Brain microvascular endothelial cell (primary cell): ENCODE measurements at places on chromosomes 3 and 15.

DNA sequence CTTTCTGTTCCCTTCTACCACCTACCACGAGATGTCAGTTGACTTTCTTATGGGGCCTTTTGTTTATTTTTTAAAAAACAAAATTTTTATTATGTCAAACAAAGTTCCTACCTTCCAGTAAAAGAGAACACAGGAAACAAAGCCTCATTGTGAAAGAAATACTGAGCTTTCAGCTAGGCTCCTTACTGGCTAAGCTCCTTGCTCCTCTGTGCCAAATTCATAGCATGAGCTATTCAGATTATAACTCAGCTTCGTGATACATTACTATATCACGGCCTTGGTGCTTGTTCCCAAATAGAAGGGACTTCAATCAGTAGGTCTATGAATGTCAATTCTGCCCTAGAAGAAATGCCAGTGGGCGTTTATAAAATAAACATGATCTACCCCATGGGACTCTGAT is 145.8 kb upstream of the CHRM5 start:
- no peak for DNase-seq

GRCh38 chr15:78312536-78312935 is 13.1 kb upstream of the SKIC8 start:
- no peak for DNase-seq

- no peak for DNase-seq
Observed at GRCh38 chr3:187085933-187086332, 53.4 kb downstream of the RPL39L start.

DNA sequence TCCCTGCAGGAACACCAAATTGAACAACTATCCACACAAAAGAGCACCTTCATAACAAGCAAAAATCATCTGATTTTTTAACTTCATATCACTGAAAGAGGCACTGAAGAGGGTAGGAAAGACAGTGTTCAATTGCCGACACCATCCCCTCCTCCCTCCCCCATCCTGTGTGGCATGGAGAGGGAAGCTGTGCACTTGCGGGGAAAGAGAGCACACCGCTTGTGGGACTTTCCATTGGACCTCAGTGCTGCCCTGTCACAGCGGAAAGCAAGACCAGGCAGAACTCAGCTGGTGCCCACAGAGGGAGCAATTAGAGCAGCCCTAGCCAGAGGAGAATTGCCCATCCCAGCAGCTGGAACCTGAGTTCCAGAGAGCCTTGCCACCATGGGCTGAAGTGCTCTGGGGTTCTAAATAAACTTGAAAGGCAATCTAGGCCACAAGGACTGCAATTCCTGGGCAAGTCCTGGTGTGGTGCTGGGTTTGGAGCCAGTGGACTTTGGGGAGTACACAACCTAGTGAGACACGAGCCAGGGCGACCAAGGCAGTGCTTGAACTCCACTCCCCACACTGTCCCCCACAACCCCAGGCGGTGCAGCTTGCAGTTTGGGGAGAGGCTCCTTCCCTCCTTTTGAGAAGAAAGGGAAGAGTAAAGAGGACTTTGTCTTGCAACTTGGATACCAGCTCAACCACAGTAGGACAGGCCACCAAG is 27.0 kb downstream of the PEAK1 start:
- DNase-seq = no peak

DNA sequence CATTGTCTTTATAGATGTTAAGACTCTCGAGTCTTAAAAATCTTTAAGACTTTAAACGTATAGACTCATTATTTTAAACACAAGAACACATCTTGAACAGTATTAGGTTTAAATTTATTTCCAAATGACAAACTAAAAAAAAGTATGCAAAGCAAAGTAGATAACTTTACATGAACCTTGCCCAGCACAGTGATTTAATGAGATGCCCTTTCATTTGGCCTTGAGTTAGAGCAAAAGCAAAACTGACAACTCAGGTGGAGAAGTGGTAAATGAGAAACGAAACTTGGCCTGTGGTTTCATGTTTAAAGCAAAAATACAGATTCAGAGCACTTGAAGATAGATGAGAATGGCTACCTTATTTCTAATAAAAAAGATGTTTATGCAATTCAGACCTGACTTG is 8.6 kb downstream of the GPR15 start:
- DNase-seq = no peak

- DNase-seq = no peak
Observed at GRCh38 chr3:63662500-63662899, 10.0 kb downstream of the SNTN start.

DNA sequence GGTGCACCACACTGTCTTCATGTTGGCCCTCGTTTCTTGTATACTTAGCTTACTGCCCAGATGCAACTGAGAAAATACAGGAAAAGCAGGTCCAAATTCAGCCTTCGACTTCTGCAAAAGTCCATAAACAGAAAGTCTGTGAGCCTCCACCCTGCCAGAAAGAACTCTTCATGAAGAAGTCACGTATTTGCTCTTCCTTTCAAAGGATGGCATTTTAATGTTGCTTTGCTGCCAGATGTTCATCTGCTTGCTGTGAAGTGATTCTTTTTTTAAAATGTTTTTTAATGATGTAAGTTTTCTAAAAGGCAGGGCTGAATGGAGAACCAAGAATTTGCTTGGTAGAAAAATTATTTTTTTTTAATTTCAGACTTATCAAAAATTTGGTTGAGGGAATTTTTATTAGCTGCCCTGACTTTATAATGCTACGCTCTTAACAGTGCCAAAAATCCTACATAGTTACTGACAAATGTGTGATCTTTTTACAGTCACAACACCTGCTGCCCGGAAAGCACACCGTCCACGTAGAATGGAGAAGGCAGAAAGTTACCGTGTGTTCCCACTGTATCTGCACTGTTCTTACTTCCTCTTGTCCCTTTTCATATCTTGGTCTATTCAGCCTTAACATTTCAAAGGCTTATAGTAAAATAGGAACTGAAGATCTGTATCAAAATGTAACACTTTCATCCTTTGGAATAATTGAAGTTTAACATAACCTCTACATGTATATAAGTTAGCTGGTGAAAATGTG is 136.3 kb downstream of the LRRC28 start:
- DNase-seq = no peak

GRCh38 chr15:63523306-63523990 is 19.1 kb downstream of the USP3 start:
- DNase-seq = no peak

GRCh38 chr15:93730724-93731123 is 500.6 kb upstream of the MCTP2 start:
- DNase-seq = no peak

DNA sequence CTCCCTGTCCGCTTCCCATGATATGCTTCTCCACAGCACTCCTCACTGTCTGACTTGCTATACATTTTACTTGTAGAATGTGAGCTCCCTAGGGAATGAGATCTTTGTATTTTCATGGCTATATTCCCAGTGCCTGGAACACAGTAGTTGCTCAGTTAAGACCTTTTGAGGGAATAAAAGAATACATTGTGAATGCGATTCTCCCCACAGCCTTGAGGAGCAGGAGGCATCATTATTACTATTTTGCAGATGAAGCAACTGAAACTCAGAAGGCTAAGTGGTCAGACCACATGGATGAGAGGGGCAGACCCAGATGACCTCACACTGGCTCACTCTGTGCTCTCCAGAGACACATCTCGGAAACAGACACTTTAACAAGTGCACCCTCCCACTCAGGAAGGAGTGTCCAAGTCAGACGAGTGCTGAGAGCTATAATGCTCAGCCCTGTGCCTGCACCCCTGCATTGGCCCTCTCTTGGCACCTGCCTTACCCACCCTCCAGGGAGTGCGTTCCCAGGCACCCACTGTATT is 46.8 kb downstream of the SST start:
- no peak for DNase-seq

DNA sequence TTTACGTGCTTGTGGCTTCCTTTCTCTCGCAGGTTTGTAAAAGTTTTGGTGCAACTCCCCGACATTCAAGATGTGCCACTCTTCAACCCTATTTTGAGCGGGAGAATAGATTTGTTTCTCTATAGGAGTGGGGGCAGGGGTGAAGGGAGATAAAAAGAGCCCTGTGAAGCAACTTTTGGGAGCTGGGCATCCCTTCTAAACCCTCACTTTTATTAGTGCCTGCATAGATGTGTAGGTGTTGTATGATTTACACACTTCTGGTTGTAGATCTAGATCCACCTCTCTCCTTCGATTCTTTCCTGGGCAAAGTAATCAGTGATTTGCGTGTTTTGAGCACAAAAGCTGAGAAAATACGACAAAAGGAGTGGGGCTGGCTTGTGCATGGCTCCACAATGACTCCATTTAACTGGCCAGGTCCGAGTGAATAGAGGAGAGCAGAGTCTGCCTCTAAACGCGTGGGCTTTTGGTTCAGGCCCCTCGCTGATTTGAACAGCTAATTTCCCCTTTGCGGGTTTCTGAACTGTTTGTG is 17.7 kb downstream of the SOX2 start:
- DNase-seq = no peak

DNA sequence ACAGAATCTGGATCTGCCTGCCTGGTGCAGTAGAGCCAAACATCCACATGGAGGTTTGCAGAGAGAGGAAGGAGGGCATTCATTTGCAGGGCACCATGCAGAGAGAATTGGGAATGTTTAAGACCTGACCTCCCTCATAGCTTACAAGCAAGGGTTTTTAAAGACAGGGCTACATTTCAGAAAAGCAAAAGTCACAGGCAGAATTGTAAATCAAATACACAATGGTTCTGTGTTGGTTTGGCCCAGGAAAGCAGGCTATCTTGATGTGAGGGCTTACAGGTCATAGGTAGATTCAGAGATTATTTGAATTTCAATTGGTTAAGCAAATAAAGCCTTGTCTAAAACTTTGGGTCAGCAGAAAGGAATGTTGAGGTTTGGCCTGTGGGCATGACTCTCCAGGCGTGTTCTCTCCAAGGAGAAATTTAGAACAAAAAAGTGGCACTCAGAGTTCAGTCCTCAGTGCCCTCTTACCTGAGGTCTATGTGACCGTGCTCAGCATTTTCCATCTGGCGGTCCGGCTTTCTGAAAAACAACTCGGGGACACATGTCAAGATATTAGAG is 91.5 kb downstream of the CD47 start:
- DNase-seq = no peak

DNA sequence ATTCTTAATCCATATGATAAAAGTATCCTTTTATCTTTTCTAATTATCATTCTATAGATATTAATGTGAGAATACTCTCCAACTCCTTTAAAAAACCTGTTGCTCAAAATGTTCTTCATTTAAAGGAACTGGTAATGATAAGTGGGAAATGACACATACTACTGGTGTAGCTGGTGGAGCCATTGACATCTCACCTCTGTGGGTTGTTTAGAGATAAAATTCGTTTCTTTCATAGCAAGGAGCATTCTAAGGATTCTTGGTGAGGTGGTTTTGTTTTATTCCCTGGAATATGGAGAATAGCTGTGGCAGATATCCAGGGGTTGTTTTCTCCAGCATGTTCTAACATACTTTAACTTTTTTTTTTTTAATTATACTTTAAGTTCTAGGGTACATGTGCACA is 299.8 kb upstream of the THBS1 start:
- peak; percentile 89 for DNase-seq

DNA sequence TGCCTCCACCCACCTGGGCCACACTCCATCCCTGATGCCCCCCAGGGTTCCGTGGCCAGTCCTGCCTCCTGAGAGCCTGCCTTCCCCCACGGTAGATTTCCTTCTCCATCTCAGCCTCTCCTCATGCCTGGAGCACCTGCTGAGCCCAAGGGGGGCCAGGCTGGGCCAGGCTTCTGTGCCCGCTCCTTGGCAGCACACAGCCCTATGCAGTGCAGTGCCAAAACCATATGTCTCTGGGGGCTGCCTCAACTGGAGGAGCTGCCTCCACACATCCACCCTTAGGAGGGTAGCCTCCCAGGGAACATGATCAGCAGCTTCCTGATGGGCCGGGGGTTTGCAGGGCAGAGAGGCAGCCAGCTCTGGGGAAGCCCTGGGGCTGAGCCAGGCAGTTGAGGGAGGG is 24.6 kb upstream of the GATA2 start:
- DNase-seq = no peak

GRCh38 chr15:44243141-44243540 is 45.4 kb upstream of the GOLM2 start:
- no peak for DNase-seq

DNA sequence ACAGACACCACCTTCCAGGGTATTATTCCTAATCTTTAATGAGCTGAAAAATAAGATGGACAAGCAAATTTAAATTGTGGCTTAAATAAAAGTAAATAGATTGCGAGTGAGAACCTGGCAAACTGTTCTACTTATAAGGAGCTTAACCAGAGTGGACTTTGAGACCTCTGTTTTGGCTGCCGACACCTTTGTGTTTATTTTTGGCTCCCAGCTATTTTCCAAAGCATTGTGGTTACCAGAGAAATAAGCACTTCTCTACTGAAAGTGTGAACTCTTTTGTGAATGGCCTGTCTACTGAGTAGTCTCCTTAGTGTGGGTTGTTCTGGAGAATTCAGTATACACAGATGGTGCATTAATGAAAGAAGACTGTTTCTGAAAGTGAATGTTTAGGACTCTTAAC is 109.4 kb downstream of the ATP8B4 start:
- DNase-seq = no peak

- no peak for DNase-seq
Observed at GRCh38 chr3:85709346-85709892, 750.6 kb downstream of the CADM2 start.

DNA sequence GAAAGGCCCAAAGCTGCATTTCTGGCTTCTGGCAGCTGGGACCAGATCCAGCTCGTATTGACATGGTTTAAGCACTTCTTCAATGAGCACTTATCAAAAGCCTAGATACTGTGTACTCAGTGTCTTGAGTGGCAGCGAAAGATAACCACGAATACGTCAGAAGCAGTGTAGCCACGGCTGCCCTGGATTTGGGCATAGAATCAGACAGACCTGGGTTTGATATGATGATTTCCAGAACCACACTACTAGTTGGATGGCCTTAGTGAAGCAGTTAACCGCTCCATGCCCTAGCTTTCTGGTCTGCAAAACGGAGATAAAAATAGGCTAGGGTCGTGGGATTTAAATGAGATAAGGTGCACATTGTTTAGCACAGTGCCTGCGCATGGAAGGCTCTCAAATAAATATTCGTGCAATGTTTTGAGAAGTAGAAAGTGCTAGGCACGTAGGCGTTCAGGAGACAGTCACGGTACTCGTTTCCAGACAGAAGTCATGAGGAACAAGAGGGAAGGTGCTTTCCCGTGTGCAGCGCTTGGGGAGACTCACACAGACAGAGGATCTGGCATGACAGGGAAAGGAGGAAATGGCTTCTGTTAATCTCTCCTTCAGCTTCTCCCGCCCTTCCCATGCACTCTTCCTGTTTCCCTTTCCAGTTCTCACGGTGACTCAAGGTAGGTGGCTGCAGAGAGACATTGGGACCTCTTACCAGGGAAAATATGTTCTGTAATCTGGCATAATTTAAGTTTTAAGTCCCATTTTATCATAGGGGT is 70.3 kb downstream of the CCNL1 start:
- DNase-seq = peak; percentile 28

- DNase-seq = no peak
Observed at GRCh38 chr3:50825841-50826240, 151.1 kb downstream of the DOCK3 start.

DNA sequence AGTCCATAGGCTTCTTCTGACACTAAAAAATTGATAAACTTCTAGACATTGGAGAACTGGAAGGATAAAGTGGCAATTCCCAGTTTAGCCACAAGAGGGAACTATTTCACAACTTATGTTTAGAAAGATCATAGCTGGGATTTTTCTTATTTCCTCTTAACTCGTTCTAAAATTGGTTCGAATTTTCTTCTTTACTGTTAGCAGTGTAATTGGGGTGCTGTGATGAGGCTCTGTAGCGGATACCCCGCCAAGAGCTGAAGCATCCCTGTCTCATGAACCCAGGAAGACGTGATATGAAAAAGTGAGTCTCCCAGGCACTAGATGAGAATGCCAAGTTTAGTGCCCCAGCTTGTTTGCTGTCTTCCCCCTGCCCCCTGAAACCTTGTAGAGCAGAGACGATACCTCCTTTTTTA is 85.1 kb downstream of the PDCD6IP start:
- DNase-seq = peak; percentile 49

GRCh38 chr3:30810625-30811024 is 83.8 kb downstream of the GADL1 start:
- no peak for DNase-seq
